B cell (primary cell): ENCODE measurements at places on chromosomes 12 and 14. TPM values are rescaled to one million over a fixed set of nuclear protein-coding genes. Genes with fewer than 3 reads are reported as not detected.

GRCh38 chr12:124829008-124829707, 34.5 kb downstream of the SCARB1 start:
- no peak overlapping the region for H3K27ac ChIP-seq
- no peak for DNase-seq
- H3K36me3 ChIP-seq: no peaks in the 10 kb centered on the region
- H3K27me3 ChIP-seq: no peaks in the 10 kb centered on the region

The PPFIA2 gene
- not detected in 2 replicates for total RNA-seq

DNA sequence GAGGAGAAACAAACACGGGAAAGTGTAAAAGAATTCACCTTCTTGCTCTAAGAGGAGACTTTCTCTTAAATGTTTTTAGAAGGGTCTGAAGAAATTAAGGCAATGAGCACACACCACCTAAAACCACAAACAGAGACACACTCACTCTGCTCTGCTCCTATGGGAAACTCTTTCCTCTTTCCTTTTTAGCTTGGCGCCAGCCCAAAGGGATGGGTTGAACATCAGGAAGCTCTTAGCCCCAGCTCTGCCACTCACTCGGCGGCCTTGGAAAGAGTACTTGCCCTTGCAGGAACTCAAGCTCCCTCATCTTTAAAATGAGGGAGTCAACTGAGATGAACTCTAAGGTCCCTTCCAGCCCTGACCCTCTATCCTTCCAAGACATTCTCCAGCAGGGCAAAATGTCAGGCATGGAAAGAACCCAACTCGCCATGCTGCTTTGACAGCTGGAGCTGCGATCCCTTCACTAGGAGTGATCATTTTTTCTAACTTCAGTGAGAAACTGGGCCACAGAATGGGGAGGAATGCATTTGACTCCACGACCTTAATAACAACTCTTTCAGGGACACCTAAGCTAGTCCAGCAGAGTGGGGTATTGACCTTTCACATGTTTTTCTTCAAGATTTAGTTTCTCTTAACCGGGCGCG, 980 bp upstream of the RNASE8 start:
- H3K4me1 ChIP-seq: no peaks in the 10 kb centered on the region
- no peak overlapping the region for H3K4me3 ChIP-seq
- H3K36me3 ChIP-seq: no peaks in the 10 kb centered on the region
- H3K27ac ChIP-seq: no peak overlapping the region

DNA sequence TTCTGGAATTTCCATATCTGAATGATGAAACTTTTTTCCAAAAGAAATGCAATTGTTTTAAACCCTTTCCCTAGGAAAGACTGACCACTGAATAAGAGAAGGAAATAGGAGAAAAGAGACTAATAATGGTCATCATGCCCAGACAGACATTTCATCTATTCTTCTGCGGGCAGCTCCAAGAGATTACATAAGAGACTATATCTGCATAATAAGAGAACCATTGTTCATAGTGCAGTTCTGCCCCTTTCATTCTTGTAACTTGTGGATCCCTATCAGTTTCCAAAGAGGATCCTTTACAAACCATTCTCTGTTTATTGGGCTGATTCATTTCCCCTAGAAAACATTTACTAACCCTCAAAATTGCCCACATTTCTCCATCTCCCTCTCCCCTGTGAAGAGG, 197.8 kb downstream of the FSCB start:
- no peaks in the 10 kb centered on the region for H3K4me1 ChIP-seq
- no peaks in the 10 kb centered on the region for H3K36me3 ChIP-seq
- no peaks in the 10 kb centered on the region for H3K27me3 ChIP-seq
- H3K27ac ChIP-seq: no peak overlapping the region
